Erythroblast (primary cell): ENCODE measurements at places on chromosomes 12 and 14.

GRCh38 chr12:25718081-25718731 lies 165.1 kb upstream of the LMNTD1 start:
- no peak for DNase-seq

GRCh38 chr12:117570608-117571007 lies 209.2 kb upstream of the NOS1 start:
- DNase-seq, result no peak

GRCh38 chr12:56157201-56158028 lies 744 bp upstream of the MYL6 start:
- DNase-seq, result peak; percentile 76

- DNase-seq, result no peak
Observed at GRCh38 chr12:127398016-127398710, 868.8 kb upstream of the TMEM132C start.

DNA sequence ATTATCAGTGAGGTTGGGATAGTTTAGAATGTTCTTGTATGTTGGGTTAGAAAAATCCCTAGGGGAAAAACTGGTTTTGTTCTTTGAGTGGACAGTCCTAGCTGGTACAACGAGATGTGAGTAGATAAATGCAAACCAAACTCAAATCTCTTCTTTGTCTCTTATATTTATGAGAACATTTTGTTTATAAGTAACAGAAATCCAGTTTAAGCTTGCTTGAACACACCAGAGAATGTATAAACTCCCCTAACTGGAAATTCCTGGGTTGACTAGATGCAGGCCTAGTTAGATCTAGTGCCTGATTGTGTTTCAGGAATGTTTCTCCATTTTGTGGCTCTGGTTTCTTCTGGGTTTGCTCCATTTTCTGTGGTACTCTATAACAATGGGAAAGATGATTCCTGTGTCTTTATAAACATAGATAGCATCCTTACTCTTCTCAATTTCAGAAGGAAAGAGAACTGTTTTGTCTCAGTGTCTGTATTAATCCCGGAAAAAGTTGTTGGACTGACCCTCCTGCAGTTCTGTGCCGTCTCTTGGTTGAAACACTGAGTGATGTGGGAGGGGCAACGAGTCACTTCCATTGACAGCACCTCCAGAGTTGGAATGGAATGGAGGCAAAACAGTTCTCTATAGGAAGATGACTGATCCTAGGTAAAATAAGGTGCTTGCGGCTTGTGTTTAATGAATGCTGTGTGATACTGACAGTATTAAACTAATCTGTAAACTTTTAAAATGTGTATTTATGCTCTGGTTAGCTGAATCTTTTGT lies 244.8 kb downstream of the TMTC2 start:
- no peak for DNase-seq

DNA sequence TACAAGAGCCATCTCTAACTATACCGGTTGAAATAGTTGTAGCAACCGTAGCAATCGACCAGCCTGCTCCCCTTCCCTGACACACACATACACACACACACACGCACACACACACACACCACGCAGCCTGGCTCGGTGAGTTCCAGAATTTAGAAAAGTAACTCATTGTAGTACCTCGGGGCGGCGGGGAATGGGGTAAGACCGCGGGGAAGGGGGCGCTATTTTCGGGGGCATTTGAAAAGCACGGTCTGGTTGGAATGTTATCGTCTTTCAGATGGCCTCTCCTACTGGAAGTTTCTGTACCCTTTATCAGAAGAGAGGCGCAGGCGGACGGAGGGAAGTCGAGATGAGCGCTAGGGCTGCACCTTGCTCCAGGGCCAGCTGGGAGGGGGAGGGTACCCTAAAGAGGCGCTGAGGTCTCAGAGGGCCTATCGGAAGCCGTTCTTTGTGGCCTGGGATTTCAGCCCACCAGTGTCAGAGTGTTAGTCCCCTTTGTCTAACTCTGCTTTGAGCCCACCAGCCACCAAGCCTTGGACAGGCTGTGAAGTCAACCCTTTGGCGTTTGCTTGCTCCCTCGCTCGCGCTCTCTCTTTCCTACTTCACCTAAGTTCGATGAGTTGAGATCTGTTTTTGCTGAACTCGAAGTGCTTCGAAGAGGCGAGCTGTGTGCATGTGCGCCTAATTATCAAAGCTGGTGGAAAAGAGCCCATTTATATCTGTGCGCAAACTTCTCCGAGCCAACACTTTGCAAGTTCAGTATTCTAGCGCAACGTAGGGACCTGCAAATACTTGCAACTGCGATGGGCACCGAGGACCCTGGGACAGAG lies 837 bp downstream of the COL2A1 start:
- DNase-seq, result no peak

GRCh38 chr12:6323340-6323994 lies 13.0 kb downstream of the PLEKHG6 start:
- peak; percentile 54 for DNase-seq

DNA sequence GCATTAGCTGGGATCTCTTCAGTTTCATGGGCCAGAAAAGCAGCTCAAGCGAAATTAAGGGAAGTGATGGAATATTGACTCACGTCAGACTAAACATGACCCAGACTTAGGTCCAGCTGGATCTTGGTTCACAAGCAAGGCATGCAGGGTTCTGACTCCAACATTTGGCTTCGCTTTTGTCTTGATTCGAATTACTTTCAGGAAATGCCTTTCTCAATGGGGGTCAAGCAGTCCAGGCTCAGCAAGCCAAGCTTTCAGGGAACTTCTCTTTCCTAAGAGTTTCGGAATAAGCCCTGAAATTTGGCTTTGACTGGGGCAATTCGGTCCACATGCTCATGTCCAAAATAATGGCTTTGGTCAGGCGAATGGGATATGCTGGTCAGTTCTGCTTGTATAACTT lies 678.7 kb upstream of the TMEM132C start:
- no peak for DNase-seq

GRCh38 chr12:112875608-112876007 lies 31.2 kb upstream of the OAS1 start:
- no peak for DNase-seq

DNA sequence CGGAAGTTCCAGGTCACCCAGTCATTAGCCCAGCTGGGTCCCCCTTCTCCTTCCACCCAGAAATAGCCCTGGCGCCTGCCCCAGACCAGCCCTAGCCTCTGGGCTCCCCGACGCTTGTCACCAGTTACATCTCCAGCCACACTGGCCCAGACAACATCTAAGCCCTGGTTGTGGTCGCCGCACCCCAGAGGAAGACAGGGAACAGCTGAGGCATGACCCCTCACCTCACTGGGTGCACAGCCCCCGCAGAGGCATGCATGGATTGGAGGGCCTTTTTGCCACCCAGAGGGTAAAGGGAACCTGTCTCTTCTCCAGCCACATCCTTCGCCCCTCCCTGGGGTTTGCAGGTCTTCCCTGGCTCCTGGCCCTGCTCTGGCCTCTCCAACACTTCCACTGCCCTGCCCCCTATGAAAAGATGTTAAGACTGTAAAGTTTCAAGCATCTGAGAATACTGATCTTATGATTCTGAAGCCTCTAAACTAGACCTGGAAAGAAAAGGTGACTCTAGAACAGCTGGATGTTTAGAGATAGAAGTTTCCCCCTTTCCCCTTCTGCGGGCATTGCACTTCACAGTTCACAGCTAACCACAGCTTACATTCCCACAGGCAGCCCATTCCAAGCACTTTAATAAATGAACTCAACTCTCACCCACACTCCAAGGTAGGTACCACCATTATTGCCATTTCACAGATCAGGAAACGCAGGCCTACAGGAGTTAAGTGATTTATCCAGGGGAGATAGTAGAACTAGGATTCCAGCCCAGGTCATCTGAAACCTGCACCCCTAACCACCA lies 14.7 kb downstream of the TMEM119 start:
- no peak for DNase-seq

DNA sequence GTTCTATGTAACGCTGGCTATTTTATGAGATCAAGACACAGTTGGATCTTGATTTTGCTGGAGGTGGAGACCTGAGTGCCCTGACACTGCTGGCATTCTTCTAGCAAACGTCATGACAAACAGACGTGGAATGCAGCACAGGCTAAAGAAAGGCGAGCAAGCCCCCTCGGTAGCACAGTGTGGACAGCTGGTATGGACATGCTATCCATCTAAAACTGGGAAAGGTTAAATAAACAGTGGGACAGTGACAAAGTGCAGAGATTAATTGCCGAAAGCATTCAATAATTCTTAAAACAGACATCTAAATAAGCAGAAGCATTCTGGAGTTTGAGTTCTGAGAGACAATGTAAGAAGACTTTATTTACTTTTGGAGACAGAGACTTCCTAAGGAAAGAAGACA lies 237.2 kb downstream of the FBXL14 start:
- no peak for DNase-seq

DNA sequence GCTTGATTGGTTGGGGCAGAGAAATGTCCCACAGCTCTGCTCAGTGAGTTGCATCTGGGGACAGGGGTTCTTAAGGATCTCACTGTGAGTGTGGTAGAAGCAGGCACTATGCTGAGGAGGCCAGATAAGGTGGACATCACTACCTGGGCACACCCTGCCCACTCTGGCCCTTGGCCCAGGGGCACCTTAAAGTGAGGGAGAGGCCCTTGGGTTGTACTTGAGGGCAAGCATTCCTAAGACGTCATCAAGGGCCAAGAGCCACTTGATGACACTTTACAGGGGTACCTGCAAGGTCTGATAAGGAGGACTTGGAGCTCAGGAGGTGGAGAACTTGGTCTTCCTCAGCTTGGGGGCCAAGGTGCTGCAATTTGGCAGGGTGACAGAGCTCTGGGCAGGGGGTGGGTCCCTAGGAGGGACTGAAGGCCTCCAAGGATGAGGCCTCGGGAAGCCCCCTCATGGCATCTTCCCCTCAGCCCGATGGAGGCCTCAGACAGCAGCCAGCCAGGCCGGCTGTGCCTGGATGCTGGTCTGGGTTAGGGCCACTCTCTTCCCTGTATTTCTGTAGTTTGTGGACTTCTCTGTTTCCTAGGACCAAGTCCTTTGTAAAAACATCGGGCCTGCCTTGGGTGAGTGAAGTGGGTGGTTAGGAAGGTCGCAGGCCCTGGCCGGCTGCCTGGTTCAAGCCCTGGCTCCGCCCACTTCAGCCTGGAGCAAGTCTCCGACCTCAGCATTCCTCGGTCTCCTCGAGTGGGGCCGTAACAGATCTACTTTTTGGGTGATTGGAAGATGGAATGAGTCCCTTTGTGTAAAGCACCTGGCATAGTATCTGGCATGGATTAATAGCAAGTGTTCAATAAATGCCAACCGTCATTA lies 24.8 kb downstream of the GPR68 start:
- no peak for DNase-seq

DNA sequence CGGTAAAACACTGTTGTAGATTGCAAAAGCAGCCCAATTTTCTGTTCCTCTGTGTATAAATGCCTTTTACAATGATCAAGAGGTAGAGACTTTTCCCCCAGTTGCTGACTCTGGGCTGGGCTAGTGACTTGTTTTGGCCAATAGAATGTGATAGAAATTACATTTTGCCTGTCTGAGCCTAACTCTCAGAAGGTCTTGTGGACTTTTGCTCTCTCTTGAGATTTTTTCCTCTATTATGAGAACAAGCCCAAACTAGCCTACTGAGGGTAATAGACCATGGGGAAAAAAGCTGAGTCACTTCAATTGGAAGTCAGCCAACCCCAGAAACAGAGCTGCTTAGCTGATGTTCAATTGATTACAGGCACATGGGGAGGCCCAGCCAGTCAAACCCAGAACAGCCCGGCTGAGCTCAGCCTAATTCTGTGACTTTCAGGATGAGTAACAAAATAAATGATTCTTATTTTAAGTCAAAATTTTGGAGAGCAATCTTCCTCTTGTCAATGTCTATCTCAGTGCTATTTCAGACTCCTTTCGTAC lies 61.4 kb downstream of the MYF5 start:
- peak; percentile 92 for DNase-seq

GRCh38 chr12:13178568-13179210 lies 17.8 kb upstream of the EMP1 start:
- no peak for DNase-seq

GRCh38 chr14:100297320-100298300 lies 8.6 kb downstream of the SLC25A29 start:
- DNase-seq, result no peak

DNA sequence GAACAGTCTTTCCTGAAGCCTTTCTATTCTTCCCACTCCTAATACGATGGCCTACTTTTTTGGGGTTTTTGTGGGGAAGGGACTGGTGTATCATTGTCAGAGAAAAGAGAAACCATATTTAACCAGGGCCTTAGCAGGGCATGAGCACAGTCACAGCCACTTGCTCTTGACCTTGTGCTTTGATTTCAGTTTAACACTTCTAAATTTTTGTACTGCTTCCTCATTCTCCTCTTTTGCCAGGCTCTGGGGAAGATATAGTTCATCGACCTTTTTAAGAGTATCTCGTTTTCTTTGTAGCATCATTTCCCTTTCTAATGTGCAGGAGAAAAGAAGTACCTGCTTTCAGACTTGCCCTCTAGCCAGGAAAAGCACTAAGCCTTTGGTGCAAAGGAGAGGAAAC lies 2.2 kb downstream of the ZBTB1 start:
- no peak for DNase-seq

DNA sequence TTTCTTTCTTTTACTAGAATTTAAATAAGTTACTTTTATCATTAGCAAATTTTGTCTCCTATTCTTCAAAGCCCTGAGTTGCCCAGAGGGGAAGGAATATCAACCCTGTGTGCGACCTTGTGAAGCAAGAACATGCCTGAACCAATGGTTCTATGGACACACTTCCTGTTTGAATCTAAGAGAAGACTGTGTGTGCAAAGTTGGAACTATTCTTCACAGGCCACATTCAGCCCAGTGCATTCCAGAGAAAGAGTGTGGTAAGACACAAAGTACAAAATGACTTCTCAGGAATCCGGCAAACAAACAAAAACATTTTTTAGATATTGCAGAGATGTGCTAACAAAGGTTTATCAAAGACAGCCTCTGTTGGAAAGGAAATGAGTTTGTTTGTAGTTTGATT lies 90.8 kb upstream of the PTPRQ start:
- DNase-seq, result no peak

DNA sequence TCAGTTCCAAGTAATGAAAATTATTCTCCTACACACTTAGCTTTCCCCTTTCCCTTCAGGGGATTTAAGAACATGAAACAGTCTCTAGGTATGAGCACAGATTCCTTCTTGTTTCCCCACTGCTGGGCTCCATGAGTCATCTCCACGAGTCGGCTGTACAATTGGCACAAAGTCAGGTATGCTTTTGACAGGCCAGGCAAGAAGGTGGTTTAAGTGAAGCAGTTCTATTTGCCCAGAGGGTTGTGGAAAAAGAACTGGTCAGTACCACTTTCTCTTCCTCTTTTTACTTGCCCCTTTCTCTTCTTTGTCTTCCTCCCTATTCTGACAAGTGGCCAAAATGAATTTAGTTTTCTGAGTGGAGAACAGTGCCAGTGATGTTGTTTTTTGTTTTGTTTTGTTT lies 16.3 kb downstream of the DYNC1H1 start:
- peak; percentile 25 for DNase-seq

DNA sequence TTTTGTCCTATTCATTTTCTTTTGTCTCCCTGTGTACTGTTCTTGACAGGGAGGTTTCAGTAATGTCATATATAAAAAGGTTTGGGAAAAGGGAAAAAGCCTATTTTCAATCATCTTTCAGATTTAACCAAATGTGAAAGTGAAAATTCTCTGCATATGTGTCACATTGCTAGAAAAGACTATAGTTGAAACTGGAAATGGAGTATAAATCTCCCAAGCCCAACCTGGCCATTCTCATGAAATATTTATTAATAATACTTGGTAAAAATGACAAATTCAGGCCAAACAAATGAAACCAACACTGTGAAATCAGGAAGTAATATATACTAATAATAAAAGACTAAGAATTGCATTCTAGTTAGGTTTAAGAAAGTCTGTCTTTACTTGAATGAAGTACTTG lies 1129.2 kb downstream of the SLC16A7 start:
- no peak for DNase-seq
